ENCODE measurements at places on chromosomes 4 and X.

GRCh38 chr4:70996018-70996360 lies 2.5 kb downstream of the DCK start:
- DNase-seq, result no peak

GRCh38 chr4:26815706-26816105 lies 44.9 kb upstream of the STIM2 start:
- no peak for DNase-seq

DNA sequence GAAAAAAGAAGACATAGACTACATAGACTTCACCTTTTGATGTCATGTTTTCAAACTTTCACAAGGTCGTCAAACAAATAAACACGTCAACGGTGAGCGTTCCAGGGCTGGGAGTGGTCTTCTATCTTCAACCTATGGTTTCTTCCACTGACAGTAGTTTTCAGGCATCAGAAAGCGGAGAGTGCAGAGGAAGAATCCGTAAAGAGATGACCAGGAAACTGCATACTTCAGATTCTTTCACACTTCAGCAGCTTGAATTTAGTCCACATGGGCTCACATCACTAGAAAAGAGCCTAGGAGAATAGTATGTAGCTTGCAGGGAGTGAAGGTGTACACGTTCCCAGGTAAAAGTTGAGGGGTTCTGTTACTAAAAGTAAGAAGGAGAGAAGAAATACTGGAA lies 58.5 kb downstream of the NPY1R start:
- DNase-seq, result no peak

- DNase-seq, result no peak
Measured at GRCh38 chr4:97396605-97397004, 746.7 kb downstream of the STPG2 start.

DNA sequence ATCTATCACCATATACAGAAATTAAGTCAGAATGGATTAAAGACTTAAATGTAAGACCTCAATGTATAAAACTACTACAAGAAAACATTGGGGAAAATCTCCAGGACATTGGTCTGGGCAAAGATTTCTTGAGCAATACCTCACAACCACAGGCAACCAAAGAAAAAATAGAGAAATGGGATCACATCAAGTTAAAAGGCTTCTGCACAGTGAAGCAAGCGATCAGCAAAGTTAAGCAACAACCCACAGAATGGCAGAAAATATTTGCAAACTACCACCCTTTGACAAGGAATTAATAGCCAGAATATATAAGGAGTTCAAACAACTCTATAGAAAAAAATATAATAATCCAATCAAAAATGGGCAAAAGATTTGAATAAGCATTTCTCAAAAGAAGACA lies 236.9 kb upstream of the EMCN start:
- DNase-seq, result no peak

GRCh38 chr4:99013402-99013843 lies 17.9 kb downstream of the METAP1 start:
- DNase-seq, result no peak

DNA sequence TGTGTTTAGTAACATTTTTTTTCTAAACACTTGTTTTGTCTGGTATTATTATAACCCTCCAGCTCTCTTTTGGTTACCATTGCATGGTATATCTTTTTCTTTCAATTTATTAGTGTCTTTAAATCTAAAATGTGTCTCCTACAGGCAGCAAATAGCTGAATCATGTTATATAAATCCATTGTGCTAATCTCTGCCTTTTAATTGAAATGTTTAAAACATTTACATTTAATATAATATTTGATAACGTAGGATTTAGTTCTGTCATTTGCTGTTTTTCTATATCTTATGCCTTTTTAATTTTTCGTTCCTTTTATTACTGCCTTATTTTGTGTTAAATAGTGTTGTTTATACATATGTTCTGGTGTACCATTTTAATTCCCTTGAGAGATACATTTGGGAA lies 17.1 kb upstream of the CCDC110 start:
- DNase-seq, result no peak

GRCh38 chr4:26878794-26879391 lies 18.3 kb downstream of the STIM2 start:
- no peak for DNase-seq

DNA sequence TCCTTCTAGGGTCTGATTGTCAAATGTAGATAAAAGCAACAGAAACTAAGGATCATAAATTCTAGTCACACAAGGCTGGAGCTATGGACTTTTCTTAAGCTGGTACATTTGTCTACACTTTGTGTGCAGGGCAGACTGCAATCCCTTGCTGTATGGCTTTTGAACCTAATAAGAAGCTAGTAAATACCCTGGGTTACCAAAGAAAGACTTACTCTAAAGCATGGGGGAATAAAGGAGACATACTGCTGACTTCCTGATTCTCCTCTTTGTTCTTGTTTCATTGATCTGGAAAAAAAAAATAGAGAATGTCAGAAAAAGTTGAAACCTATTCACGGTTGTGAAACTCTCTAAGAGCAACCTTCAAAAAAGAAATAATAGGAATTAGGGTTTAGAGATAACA lies 216.6 kb upstream of the TLL1 start:
- DNase-seq, result no peak

All from NCI-H1930 (cell line).